Left ventricle myocardium inferior (tissue), 1 donor: ENCODE measurements at places on chromosomes 7 and 10. TPM values are rescaled to one million over a fixed set of nuclear protein-coding genes. Genes with fewer than 3 reads are reported as not detected.

ACTR3C gene
- 5.1 TPM for total RNA-seq

CYP3A5 gene
- total RNA-seq = not detected

ITGA8 gene
- total RNA-seq = 1.7 TPM

ACBD7 gene
- not detected for total RNA-seq

CRHR2 gene
- 0.19 TPM for total RNA-seq

TBX20 gene
- 83.9 TPM for total RNA-seq

RSU1 gene
- 39.2 TPM for total RNA-seq

FAM131B gene
- total RNA-seq = 0.47 TPM

SGPL1 gene
- total RNA-seq = 8.2 TPM
